ENCODE measurements at places on chromosomes 3 and 15.

DNA sequence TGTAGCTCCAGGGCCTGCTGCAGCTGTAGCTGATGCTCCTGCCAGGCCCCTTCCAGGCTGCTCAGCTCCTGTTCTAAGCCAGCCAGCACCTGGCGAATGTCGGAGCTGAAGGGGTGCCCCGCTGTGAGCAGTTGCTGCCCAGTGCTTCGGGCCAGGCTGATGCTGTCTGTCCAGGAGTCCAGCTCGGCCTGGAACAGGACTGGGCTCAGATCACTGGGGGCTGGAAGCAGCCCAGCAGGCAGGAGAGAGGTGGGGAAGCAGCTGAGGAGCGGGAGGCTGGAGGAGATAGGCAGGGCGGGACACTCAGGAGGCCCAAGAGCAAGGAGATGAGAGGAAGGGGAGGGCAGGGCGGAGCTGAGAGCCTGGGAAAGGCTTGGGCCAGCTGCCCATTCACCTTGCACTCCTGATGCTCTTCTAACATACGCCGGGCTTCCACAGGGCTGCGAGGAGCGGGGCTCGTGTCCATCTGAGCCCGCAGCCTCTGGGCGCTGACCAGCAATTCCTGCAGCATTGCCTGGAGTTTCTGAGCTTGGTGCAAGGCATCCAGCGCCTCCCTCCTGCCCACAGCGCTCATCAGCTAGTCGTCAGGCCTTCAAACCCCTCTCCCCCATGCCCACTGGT lies 23.2 kb downstream of the PLA2G4B start:
- no peak for DNase-seq

- no peak for DNase-seq
Measured at GRCh38 chr15:20643024-20643770, 101.6 kb upstream of the GOLGA6L6 start.

DNA sequence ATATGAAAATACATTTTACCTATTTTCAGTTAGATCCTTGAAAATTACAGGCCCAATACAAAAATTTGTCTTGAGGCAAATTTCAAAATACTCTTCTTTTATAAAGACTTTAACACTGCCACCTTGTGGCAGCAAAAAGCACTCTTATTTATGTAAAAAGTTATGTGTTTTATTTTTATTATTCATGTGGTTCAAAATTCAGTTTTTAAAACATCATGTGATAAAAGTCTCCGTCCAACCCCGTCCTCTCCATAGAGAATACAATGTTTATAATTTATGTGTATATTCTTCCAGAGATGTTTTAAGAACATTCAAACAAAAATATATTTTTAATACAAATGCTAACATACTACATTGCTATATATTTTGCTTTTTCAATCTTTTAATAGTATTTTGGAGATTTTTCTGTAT lies 36.9 kb upstream of the TRIM59 start:
- no peak for DNase-seq

GRCh38 chr15:56654624-56655023 lies 78.7 kb downstream of the ZNF280D start:
- no peak for DNase-seq
